Esophagus muscularis mucosa (tissue), 4 donors: ENCODE measurements at places on chromosomes 5 and 9. TPM values are rescaled to one million over a fixed set of nuclear protein-coding genes. Genes with fewer than 3 reads are reported as not detected.
A peak's percentile ranks its signal among the peaks of the same experiment; 100 is the strongest.

ANKRD31 gene
- 0.06 TPM for total RNA-seq

ATG10 gene
- total RNA-seq, result 7.6 TPM

- no peak overlapping the region for H3K27ac ChIP-seq
- DNase-seq, result no peak
- H3K4me3 ChIP-seq, result no peak overlapping the region
- H3K36me3 ChIP-seq, result no peaks in the 10 kb centered on the region
- no peaks in the 10 kb centered on the region for H3K4me1 ChIP-seq
- H3K27me3 ChIP-seq, result no peaks in the 10 kb centered on the region
These were observed 97.8 kb upstream of the IQGAP2 start for GRCh38 chr5:76305269-76305668.

DNA sequence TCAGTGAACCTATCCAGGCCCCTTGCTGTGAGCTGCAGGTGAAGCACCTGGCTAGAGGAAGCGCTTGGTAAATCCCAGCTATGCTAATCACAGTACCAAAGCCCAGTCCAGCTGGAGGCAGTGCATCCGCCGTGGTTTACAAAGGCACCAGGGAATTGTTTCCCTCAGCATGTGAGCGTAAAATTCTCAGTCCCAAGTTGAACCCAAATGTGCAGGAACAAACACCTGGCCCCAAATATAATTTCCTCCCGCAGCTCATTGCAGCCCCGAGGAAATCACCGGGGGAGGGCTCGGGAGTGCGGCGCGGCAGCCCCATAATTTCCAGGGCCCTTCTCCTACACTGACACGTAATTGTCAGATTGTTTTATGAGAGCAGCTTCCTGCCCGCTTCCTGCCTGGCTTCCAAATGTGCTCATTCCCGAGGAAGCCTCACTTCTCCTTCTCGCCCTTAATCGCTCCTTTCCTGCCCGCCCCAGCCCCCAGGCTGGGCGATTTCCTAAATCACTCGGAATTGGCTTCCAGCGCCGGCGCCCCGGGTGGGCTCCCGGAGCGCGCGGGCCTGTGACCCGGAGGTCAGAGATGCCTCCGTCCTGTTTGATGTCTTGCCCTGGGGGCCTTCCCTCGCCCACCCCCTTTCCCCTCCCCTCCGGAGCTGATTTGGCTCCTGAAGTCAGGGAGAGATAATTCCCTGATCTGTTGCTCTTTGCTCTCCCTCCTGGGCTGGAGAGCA lies 134.4 kb downstream of the FGF1 start:
- H3K36me3 ChIP-seq, result no peaks in the 10 kb centered on the region
- no peaks in the 10 kb centered on the region for H3K27me3 ChIP-seq
- H3K27ac ChIP-seq, result no peak overlapping the region
- peak overlapping the region; percentile 35 for H3K4me3 ChIP-seq
- DNase-seq, result no peak

DNA sequence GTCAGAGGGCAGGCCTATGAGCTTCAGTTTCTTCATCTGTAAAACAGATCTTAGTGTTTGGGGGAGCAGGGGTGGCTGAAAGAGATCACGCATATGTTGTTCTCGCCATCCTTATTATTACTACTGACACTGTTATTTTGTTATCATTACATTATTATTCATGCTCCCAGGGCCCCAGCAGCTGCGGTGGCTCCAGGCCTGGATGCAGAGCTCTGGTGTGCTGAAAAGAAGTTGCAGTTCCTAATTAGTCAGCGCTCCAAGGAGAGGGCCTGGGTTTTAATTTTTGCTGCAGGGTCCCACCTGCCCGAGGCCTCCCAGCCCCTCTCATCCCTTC lies 19.5 kb downstream of the CXXC5 start:
- H3K4me3 ChIP-seq, result peak overlapping the region; percentile 59
- H3K4me1 ChIP-seq, result peaks cover 100% of the 10 kb centered on the region
- H3K27ac ChIP-seq, result peak overlapping the region; percentile 95
- no peaks in the 10 kb centered on the region for H3K27me3 ChIP-seq
- no peaks in the 10 kb centered on the region for H3K36me3 ChIP-seq
